ENCODE measurements at places on chromosomes 5 and 9.

GRCh38 chr5:103041071-103041676 lies 78.8 kb downstream of the GIN1 start:
- peak; percentile 81 for DNase-seq

DNA sequence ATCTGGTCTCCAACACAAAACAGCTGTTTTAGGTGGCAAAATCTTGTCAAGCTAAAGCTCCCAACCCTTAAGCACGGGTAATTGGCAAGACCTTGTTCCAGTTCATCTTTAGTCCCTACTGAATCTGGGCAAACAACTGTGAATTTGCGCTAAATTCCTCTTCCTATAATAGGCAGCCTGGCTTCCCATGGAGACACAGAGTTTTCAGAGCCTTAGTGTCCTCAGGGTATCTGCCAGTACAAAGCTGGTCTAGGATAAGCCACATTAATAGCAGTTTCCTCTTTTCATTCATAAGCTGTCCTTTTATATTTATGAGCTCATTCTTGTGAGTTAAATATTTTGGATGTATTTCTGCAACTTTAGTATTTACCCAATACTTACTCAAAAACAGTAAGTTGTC lies 59.5 kb downstream of the FGF10 start:
- no peak for DNase-seq

- no peak for DNase-seq
These were observed 218.5 kb upstream of the SLC30A5 start for GRCh38 chr5:68875351-68875750.

- no peak for DNase-seq
These were observed 130.0 kb upstream of the DMRTA1 start for GRCh38 chr9:22316645-22317044.

DNA sequence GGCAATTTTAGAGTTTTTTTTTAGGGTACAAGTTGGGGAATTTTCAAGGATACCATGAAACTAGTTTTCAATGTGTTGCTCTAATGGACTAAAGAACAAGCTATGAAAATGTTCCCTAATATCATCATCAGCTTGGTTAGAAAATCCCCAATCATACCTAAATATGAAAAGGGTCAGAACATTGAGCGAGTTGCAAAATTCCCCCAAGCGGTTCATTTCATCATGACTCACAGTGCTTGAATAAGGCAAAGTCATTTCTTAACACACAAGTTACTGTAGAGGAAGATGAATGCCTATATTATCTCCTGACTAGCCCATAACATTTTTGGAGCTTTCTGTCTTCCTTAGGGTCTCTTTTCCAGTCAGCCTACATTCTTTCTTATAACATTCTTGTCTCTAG lies 62.7 kb downstream of the ST8SIA4 start:
- peak; percentile 19 for DNase-seq

DNA sequence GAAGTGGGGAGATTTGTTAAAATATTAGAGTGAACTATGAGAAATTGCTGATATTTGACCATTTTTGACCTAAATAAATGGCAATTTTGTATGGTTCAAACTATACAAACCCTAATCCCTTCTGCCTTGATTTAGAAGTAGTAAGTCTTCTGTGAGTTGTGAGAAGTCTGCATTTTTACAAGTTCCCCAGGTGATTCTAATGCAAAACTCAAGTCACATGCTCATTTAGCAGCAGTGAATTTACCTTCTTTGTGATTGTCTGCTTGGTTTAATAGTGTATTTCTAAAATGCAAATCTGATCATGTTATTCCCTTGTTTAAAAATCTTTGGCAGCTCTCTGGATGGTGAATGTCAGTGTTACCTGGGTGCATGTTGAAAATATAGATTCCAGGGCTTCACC lies 2.8 kb downstream of the MEGF10 start:
- DNase-seq = no peak

DNA sequence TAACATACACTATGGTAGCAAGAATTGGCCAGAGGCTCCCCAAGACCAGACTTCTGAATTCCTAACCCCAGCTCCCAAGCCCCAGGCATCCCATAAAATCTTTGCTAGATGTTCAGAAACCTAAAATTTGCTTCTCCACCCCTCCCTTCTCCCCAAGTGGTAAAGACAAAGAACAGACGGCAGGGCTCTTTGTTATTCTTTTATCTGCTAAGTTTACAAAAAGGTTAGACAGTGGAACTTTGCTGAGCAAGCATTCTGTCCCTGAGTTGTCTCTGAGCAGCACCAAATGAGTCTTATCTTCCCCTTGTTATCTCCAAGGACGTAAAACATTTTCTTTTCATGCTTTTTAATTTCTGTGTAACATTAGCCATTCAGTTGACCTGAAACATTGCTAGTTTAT lies 30.2 kb downstream of the TJP2 start:
- no peak for DNase-seq

DNA sequence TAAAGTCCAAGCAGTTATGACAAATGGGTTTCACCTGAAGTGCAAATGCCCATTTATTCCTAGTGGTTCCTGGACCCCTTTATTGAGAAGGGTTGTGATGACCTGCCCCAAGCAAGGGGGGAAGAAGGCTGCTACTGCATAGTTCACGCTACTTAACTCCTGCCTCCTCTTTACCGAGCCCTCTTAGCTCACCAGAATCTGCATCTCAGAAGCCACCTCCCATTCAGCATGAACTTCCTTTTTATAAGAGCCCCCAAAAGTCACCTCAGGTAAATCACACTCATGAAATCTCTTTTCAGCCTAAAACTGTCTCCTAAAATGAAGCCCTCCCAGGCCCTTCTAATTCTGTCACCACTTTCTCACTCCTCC lies 26.6 kb upstream of the C9orf72 start:
- DNase-seq = no peak

Data from RKO (cell line).